ENCODE measurements at places on chromosomes 13 and 19.

GRCh38 chr13:26710166-26710565 is 50.4 kb downstream of the GPR12 start:
- no peak for DNase-seq

DNA sequence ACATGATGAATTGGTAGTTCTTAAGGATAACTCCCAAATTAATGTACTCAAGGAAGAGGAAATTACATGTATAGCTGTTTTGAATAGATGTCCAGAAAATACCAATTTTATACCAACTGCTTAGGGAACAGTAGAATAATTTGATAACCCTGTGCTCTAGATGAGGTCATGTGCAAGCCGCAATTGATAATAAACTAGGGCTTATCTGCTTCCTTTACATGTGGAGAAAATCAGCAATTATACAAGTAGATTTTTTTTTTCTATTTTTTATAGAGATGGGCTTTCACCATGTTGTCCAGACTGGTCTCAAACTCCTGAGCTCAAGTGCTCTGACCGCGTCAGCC is 9.3 kb downstream of the TPT1 start:
- DNase-seq = no peak

GRCh38 chr13:64273780-64274179 is 2858.1 kb upstream of the PCDH20 start:
- no peak for DNase-seq

GRCh38 chr13:77416666-77417212 is 89.8 kb upstream of the MYCBP2 start:
- no peak for DNase-seq

- DNase-seq = no peak
Measured at GRCh38 chr19:44823373-44823698, 14.4 kb downstream of the BCAM start.

GRCh38 chr13:110285991-110286832 is 20.7 kb downstream of the COL4A1 start:
- DNase-seq = no peak

GRCh38 chr13:112056284-112056727 is 10.6 kb upstream of the SOX1 start:
- no peak for DNase-seq

- no peak for DNase-seq
Measured at GRCh38 chr19:37511821-37512220, 5.1 kb downstream of the ZNF793 start.

- no peak for DNase-seq
Measured at GRCh38 chr13:43388282-43389034, 365.1 kb downstream of the DNAJC15 start.

GRCh38 chr19:7682175-7682855 is 1.7 kb downstream of the TRAPPC5 start:
- no peak for DNase-seq

Measured in stimulated activated CD8-positive, alpha-beta memory T cell treated with anti-CD3 and anti-CD28 coated beads, Interleukin-4, amount 100 ng/mL, for 1 hour (primary cell).